Activated CD4-positive, alpha-beta T cell treated with anti-CD3 and anti-CD28 coated beads, Interleukin-2, amount 10 ng/mL, durations not matched to agents 7 days and 5 days (primary cell): ENCODE measurements at places on chromosomes 12 and 14. TPM values are rescaled to one million over a fixed set of nuclear protein-coding genes. Genes with fewer than 3 reads are reported as not detected.

FLVCR2 gene
- total RNA-seq: 6.2 TPM

- H3K36me3 ChIP-seq: no peaks in the 10 kb centered on the region
- no peak overlapping the region for H3K27ac ChIP-seq
- H3K4me1 ChIP-seq: no peaks in the 10 kb centered on the region
- no peak for DNase-seq
- H3K4me3 ChIP-seq: no peak overlapping the region
- peaks cover 2% of the 10 kb centered on the region for H3K27me3 ChIP-seq
Measured at GRCh38 chr12:43571885-43572284, 19.9 kb upstream of the ADAMTS20 start.

GRCh38 chr12:11508699-11509098, 113.3 kb upstream of the PRB2 start:
- H3K36me3 ChIP-seq: no peaks in the 10 kb centered on the region
- H3K4me1 ChIP-seq: peaks cover 3% of the 10 kb centered on the region
- no peaks in the 10 kb centered on the region for H3K27me3 ChIP-seq
- no peak overlapping the region for H3K4me3 ChIP-seq
- DNase-seq: no peak

- H3K4me1 ChIP-seq: no peaks in the 10 kb centered on the region
- no peak overlapping the region for H3K27ac ChIP-seq
- H3K36me3 ChIP-seq: no peaks in the 10 kb centered on the region
- no peak overlapping the region for H3K4me3 ChIP-seq
Measured at GRCh38 chr12:120938496-120938895, 34.3 kb upstream of the SPPL3 start.

- H3K27ac ChIP-seq: no peak overlapping the region
- no peaks in the 10 kb centered on the region for H3K4me1 ChIP-seq
- H3K4me3 ChIP-seq: no peak overlapping the region
- H3K27me3 ChIP-seq: no peaks in the 10 kb centered on the region
Measured at GRCh38 chr14:76081642-76082041, 70.1 kb upstream of the GPATCH2L start.

GRCh38 chr14:61280526-61281185, 482 bp downstream of the TMEM30B start:
- H3K27me3 ChIP-seq: peaks cover 30% of the 10 kb centered on the region
- peak overlapping the region; percentile 83 for H3K4me3 ChIP-seq
- peaks cover 29% of the 10 kb centered on the region for H3K4me1 ChIP-seq
- DNase-seq: peak; percentile 71
- H3K27ac ChIP-seq: peak overlapping the region; percentile 87

NANOG gene
- total RNA-seq: not detected

DNA sequence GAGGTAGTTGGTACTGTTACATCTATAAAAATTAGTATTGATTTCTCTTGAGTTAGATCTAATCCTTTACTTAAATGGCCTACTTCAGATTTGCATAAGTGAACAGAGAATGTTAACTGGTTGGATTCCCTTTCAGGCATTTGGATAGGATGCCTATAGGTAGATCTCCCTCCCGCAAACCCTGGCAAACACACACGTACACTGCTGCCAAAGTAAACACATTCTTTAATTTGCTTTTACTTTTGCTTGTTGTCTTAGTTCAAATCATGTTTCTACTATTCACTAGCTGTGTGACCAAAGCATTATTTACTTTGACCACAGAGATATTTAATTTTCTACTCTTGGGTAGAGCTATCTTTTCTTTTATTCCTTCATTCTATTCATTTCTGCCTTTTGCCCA, 936.1 kb upstream of the FBXO33 start:
- H3K4me3 ChIP-seq: no peak overlapping the region
- H3K4me1 ChIP-seq: no peaks in the 10 kb centered on the region
- no peaks in the 10 kb centered on the region for H3K36me3 ChIP-seq
- DNase-seq: no peak
- no peaks in the 10 kb centered on the region for H3K27me3 ChIP-seq

LMO3 gene
- total RNA-seq: not detected

DNAJC22 gene
- not detected for total RNA-seq

- no peak overlapping the region for H3K4me3 ChIP-seq
- no peak overlapping the region for H3K27ac ChIP-seq
- no peaks in the 10 kb centered on the region for H3K36me3 ChIP-seq
- DNase-seq: no peak
Measured at GRCh38 chr14:59123975-59124374, 64.5 kb upstream of the DAAM1 start.

DNA sequence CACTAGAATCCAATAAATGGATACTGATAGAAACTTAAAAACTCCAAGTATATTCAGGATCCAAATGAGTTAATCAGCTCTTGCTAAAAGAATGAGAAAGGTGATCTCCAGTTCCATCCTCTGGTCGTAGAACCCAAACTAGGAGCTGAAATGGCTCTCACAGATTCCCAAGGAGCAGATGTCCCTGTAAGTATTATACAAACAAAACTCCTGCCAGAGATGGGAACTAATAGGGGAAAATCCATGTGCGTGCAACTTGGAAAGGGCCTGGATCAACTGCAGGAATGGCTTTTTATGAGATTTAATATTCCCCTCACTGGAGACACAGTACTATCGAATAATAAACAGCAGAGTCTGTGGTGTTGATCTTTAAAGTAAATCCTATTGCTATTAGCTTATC, 309.2 kb upstream of the TBX3 start:
- H3K36me3 ChIP-seq: no peaks in the 10 kb centered on the region
- H3K4me1 ChIP-seq: no peaks in the 10 kb centered on the region
- DNase-seq: no peak
- H3K27me3 ChIP-seq: no peaks in the 10 kb centered on the region
- no peak overlapping the region for H3K27ac ChIP-seq

- H3K27me3 ChIP-seq: no peaks in the 10 kb centered on the region
- no peak for DNase-seq
- no peaks in the 10 kb centered on the region for H3K36me3 ChIP-seq
- peak overlapping the region; percentile 33 for H3K27ac ChIP-seq
- H3K4me3 ChIP-seq: no peak overlapping the region
- peaks cover 32% of the 10 kb centered on the region for H3K4me1 ChIP-seq
Measured at GRCh38 chr14:68688872-68689371, 103.9 kb downstream of the ZFP36L1 start.

DNA sequence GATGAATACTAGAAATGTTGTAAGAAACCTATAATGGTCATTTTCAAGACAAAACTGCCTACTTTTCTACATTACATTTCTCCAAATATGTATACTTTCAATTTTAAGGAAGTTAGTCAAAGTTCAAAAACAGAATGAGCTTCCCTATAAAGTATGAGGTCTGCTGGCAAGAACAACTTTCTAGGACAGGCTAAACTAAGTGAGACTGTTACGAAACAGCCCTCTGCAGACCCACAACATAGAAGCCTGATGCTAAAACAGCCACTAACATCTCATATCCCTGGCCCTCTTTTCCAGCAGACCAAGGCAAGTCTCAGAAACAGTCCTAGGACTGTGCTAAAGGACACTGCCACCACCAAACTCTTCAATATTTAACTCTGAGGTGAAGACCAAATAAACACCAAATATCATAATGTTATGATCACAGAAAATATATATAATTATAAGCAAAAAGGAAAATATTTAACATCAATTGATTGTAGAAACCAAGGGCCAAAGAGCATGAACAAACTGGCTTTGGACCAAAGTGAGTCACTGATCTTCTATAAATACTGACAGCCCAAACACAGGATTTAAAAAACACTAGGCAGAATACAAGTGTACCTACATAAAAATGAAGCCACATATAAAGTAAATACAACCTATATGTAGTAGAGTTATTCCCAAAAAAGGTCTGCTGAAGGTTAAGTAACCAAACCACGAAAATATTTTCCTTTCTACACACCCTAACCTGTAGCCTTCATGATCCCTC, 27.7 kb downstream of the PPP4R3A start:
- peaks cover 45% of the 10 kb centered on the region for H3K4me1 ChIP-seq
- H3K36me3 ChIP-seq: peaks cover 79% of the 10 kb centered on the region
- H3K27ac ChIP-seq: no peak overlapping the region
- H3K27me3 ChIP-seq: no peaks in the 10 kb centered on the region
- DNase-seq: no peak

APOF gene
- total RNA-seq: not detected

GRCh38 chr14:53845813-53846693, 110.6 kb downstream of the BMP4 start:
- H3K4me1 ChIP-seq: no peaks in the 10 kb centered on the region
- no peak for DNase-seq
- H3K4me3 ChIP-seq: no peak overlapping the region
- no peak overlapping the region for H3K27ac ChIP-seq
- H3K36me3 ChIP-seq: no peaks in the 10 kb centered on the region
- H3K27me3 ChIP-seq: no peaks in the 10 kb centered on the region

- H3K4me3 ChIP-seq: no peak overlapping the region
- H3K27ac ChIP-seq: no peak overlapping the region
- no peak for DNase-seq
- H3K27me3 ChIP-seq: no peaks in the 10 kb centered on the region
Measured at GRCh38 chr12:78385541-78385940, 479.0 kb upstream of the SYT1 start.

- no peak for DNase-seq
- no peaks in the 10 kb centered on the region for H3K36me3 ChIP-seq
Measured at GRCh38 chr14:104845834-104846441, 19.1 kb upstream of the CEP170B start.

DNA sequence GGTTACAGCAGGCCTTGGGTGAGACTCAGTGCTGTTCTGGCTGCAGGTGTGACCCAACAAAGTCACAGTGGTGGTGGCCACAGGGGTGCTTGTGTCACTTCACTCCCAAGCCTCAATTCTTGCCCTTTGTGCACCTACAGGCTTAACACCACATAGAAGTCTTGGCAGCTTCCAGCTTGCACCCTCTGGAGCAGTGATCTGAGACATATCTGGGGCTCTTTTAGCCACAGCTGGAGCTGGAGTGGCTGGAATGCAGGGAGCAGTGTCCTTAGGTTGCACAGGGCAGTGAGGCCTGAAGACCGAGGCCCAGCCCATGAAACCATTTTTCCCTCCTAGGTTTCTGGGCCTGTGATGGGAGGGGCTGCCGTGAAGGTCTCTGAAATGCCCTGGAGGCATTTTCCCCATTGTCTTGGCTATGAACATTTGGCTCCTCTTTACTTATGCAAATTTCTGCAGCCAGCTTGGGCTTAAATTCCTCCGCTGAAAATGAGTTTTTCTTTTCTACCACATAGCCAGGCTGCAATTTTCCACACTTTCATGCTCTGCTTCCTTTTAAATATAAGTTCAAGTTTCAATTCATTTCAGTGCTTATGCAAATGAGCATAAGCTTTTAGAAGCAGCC, 37.7 kb downstream of the ADAM21 start:
- H3K4me1 ChIP-seq: no peaks in the 10 kb centered on the region
- peaks cover 2% of the 10 kb centered on the region for H3K36me3 ChIP-seq
- DNase-seq: no peak
- no peak overlapping the region for H3K27ac ChIP-seq
- H3K4me3 ChIP-seq: no peak overlapping the region

OR6C2 gene
- not detected for total RNA-seq

GRCh38 chr14:68957775-68958174, 21.3 kb downstream of the ACTN1 start:
- no peaks in the 10 kb centered on the region for H3K36me3 ChIP-seq
- no peak overlapping the region for H3K27ac ChIP-seq
- H3K4me1 ChIP-seq: peaks cover 48% of the 10 kb centered on the region
- no peak for DNase-seq
- H3K27me3 ChIP-seq: no peaks in the 10 kb centered on the region
- H3K4me3 ChIP-seq: no peak overlapping the region

DNA sequence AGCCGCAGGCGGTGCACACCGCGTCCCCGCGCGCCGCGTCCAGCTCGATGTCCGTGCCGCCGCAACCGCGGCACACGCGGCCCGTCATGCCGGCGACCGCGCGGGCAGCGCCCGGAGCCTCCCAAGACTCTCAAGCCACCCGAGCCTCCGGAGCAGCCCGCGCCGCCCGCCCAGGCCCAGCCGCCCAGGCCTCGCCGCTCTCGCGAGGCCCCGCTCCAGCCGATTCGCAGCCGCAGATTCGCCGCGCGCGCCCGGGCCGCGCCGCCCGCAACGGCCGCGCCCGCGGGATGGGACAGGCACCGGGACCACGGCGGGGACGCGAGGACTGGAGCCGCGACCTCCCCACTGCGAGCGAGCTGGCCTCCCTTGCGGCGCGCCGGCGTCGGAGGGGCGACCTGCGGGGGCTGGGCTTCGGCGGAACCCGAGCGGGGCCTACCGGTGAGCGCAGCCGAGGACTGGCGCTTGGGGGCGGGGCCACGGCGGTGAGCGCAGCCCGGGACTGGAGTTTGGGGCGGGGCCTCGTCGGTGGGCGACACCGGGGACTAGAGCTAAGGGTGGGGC, at the start of gene BRF1:
Gene BRF1 (minus strand): TSS at position 460 of the 561 bp plus-strand sequence. CDS start 372 bp downstream, at position 88.
- H3K4me3 ChIP-seq: peak within 1 kb of the TSS; percentile 90
- peaks cover 15% of the 10 kb centered on the region for H3K36me3 ChIP-seq
- peak; percentile 97 for DNase-seq

- H3K36me3 ChIP-seq: peaks cover 1% of the 10 kb centered on the region
- peak overlapping the region; percentile 9 for H3K27ac ChIP-seq
- H3K4me1 ChIP-seq: peaks cover 26% of the 10 kb centered on the region
- H3K4me3 ChIP-seq: no peak overlapping the region
Measured at GRCh38 chr14:102645746-102646440, 53.4 kb downstream of the RCOR1 start.

- H3K4me1 ChIP-seq: no peaks in the 10 kb centered on the region
- DNase-seq: no peak
- no peak overlapping the region for H3K4me3 ChIP-seq
- H3K36me3 ChIP-seq: no peaks in the 10 kb centered on the region
- H3K27ac ChIP-seq: no peak overlapping the region
Measured at GRCh38 chr14:33567023-33567728, 383.7 kb downstream of the EGLN3 start.

GRCh38 chr14:68376067-68376779, 416.6 kb downstream of the ZFP36L1 start:
- H3K27me3 ChIP-seq: no peaks in the 10 kb centered on the region
- H3K4me1 ChIP-seq: peaks cover 45% of the 10 kb centered on the region
- peaks cover 5% of the 10 kb centered on the region for H3K36me3 ChIP-seq
- no peak overlapping the region for H3K27ac ChIP-seq
- no peak for DNase-seq

- H3K27ac ChIP-seq: no peak overlapping the region
- no peaks in the 10 kb centered on the region for H3K4me1 ChIP-seq
- H3K4me3 ChIP-seq: no peak overlapping the region
- DNase-seq: peak; percentile 54
Measured at GRCh38 chr14:36604757-36605505, 22.5 kb upstream of the NKX2-8 start.

GRCh38 chr14:29925101-29925722, 2.4 kb downstream of the PRKD1 start:
- H3K27me3 ChIP-seq: peaks cover 26% of the 10 kb centered on the region
- no peak overlapping the region for H3K4me3 ChIP-seq
